NCI-H1417 (cell line): ENCODE measurements at places on chromosomes 6 and 20.

GRCh38 chr6:136525586-136526195 lies 24.5 kb downstream of the MAP7 start:
- DNase-seq = no peak

DNA sequence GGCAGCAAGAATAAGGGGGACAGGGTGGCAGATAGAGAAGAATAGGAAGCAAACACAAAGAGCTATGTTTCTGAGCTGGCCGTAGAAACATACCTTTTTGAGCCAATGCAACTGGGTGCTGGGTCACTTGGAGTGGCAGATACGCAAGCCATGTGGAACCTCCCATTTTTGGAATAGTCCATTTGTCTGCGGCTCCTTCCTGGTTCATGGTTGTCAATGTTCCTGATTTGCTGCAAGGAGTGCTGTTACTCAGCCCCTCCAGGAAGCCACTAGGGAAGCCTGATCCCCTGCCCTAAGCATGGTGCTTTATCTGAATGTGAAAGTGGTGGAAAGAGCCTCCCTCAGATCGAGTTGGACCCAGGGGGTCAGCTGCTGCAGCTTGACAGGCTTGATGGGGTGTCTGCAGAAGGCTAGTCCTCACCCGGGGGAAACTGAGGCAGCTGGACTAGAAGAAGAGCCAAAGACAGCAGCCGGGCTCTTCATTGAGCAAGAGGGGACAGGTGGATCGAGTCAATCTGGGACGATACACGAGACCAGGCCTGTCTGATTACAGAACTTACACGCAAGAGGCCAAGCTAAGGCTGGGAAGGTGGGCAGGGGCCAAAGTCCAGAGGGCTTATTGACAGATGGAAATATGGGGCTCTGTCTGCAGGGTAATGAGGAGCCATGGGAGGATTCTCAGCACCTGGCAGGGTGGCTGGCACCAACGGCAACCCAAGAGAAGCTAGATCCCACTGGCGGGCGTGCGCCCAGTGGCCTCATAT lies 57.4 kb upstream of the CTNNBL1 start:
- DNase-seq = no peak

DNA sequence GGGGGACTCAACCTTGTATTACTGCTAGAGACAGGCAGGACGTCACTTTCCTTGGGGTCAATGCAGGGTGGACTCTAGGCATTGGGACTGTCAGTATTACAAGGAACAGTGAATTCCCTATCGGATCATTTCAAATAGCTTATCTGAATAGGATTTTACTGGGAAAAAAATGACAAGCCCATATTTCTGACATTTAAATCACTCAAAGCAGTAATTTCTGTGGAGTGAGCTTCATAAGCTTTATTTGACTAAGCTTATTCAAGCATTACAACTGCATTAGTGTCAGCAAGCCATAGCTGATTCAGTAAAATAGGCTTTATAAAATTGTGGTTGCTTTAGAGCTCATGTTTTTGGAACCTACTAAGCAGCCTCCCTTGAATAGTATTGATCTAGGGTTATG lies 44.3 kb downstream of the TRDN start:
- DNase-seq = no peak

- DNase-seq = no peak
These were observed 8.3 kb downstream of the PI16 start for GRCh38 chr6:36962874-36963273.

GRCh38 chr20:57474205-57474604 lies 50.7 kb downstream of the CTCFL start:
- DNase-seq = no peak

DNA sequence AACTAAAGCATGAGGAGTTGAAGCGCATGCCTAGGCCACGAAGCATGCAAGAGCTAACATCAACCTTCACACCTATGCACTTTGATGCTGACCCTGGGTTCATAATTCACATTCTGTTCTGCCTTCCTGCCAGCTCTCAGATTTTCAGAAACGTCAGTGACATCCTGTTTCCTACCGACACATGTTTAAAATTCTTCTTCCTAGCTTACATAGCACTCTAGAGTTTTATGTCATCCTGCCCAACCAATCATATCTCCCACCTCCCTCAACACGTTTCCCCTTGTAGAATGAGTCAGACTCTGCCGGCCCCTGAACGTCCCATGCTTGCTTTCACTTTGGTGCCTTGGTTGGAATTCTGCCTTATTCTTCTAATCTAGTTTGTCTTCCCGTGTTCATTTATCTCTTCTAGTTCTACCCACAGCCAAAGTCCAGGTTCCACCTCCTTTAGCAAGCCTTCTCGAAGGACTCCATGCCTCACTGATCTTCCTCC lies 97.2 kb upstream of the MAP7 start:
- DNase-seq = no peak

DNA sequence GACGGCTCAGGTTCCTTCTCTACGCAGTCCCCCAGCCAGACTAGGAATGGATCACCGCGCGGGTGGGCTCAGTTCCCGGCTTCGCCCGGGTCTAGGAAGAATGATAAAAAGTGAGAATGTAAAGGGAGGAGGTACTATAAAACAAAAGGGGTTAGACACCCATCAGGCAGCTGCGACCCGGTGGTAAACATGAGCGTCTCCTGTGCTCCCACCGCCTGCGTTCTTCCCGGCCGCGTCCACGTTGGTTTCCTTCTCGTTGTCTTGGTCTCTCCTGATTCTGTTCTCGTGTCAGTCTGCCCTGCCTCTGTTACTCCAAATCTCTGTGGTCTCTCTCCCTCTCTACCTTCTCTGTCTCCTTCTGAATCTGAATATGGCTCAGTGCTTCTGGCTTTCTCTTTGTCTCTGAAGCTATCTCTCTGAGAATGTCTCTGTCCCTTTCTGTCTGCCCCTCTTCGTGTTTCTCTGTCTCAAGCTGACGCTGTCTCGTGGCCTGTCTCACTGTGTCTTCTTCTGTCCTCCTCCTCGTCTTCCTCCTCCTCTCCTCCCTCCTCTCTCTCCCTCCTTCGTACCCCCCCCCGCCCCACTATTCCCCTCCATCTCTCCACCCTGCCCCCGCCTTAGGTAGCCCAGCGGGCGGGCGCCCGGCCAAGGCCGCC lies 41.6 kb upstream of the FOXP4 start:
- DNase-seq = no peak

- DNase-seq = peak; percentile 12
These were observed 26.9 kb downstream of the DDX27 start for GRCh38 chr20:49245921-49246740.

DNA sequence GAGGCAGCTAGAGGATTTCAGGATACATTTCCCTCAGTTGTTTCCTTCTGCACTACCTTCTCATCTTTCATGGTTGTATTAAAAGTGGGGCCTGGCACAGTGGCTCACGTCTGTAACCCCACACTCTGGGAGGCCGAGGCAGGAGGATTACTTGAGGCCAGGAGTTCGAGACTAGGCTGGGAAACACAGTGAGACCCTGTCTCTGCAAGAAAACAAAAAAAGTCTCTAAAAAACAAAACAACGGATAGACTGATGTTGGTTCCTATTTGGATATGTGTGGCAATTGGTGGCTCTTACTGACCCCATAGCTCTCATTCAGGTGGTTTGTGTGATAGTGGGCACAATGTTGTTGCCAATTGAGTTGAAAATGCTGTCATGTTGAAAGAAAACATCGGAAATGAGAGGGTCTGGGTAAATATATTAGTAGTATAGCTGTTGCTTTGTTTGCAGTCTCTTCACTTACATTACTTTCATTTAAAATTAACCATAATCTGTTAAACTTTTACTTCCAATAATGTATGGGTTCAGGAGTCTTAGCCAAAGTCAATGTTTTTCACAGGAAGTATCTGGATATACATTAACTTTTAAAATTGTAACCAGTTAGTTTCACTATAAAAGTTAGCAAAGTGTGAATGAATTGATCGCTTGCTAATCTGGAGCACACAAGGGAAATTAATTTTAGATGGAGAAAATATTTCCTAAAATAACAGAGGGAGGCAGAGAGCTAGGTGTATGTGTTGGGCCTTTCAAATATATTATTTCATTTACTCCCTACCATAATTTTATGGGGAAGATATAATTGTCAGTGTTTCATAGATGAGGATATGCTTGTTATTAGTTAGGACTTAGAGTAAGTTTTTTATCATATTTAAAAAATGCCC lies 31.1 kb downstream of the UTRN start:
- no peak for DNase-seq

GRCh38 chr6:7138921-7139358 lies 31.2 kb downstream of the RREB1 start:
- DNase-seq = peak; percentile 75

DNA sequence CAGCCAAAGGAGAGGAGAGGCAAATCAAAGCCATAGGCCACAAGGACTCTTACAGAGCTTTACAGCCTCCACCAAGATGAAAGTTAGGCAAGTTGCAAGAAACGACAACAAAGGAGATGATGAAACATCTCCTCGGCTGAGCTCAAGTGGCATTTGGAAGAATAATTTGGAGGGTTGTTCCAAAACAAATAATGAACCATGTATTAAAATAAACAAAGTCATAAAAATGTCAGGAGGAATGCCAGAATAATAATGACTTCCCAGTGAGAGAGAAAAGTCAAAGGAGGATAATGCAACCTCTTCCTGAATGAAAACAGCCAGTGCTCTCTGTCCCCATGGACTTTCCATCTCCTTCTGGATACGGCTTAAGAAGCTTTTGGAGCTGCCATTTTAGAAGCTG lies 371.4 kb upstream of the ID4 start:
- DNase-seq = peak; percentile 76

GRCh38 chr20:8608470-8608869 lies 460.4 kb upstream of the PLCB4 start:
- DNase-seq = no peak

GRCh38 chr6:13113981-13114593 lies 214.2 kb downstream of the TBC1D7 start:
- DNase-seq = no peak

DNA sequence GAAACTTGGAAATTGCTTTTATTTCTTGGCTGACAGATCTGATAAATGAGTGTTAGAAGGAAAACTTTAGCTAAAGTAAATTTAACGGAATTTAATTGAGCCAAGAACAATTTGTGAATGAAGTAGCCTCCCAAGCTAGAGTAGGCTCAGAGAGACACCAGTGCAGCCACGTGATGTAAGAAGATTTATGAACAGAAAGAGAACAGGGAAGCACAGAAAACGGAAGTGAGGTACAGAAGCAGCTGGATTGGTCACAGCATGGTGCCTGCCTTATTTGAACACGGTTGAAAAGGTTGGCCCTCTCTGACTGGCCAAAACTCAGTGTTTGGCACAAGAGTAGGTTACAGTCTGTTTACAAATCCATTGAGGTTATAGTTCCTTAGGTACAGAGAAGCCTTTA lies 29.5 kb upstream of the IFNGR1 start:
- DNase-seq = peak; percentile 36

- no peak for DNase-seq
These were observed 63.3 kb downstream of the PLCG1 start for GRCh38 chr20:41200446-41201202.

GRCh38 chr6:151252634-151253033 lies 12.9 kb downstream of the AKAP12 start:
- no peak for DNase-seq

GRCh38 chr6:108666656-108667260 lies 106.0 kb downstream of the FOXO3 start:
- peak; percentile 9 for DNase-seq

- DNase-seq = no peak
These were observed 207.5 kb upstream of the CST7 start for GRCh38 chr20:24741493-24742072.

- peak; percentile 11 for DNase-seq
These were observed 32.9 kb upstream of the RPL7L1 start for GRCh38 chr6:42846505-42846904.

- peak; percentile 86 for DNase-seq
These were observed 300.7 kb downstream of the CLIC5 start for GRCh38 chr6:45714741-45715507.

GRCh38 chr6:3561725-3562124 lies 104.9 kb upstream of the SLC22A23 start:
- no peak for DNase-seq

- no peak for DNase-seq
These were observed 345.3 kb downstream of the CDKAL1 start for GRCh38 chr6:20879526-20879925.

- DNase-seq = no peak
These were observed 81.9 kb downstream of the FIG4 start for GRCh38 chr6:109772883-109773431.

DNA sequence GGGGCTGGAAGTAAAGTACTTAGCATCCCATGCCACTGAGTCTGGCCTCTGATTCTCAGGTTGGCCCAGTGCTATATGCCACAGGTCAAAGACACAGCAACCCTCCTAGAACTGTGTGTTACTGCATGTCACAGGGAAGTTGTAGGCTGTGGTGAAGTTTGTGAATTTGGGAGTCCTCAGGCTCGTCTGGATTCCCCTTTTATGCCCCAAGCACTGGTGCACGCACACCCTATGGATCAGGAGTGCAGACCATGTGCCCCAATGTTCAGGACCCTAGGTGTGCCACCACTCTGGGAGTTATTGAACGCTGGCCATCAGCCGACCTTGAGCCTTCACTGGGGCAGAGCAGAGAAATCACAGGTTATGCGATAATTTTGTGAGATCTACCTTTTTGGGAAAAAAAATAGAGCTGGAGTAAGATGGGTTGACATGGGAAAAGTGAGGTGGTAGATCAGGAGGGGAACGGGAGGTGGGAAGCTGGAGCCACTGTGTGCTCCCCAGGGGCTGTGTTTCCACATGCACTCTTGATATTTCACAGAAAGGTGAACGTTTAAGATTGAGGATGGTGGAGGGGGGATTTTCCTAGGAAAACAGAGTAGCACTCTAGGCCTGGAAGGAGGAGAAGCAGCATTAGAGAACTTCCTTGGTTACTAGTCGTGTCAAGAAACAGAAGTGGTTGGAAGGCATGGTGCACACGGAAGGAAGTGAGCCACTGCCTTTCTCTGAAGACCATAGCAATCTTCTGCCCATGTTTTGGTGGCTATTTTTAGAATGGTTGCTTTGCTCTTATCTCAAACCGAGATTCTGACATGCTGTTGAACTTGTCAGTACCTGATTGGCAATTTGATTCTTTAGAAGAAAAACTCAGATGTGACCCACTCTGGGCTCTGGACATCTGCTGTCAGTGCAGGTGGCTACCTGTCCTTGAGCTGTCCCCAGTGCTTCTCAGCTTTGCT lies 44.1 kb downstream of the DUSP22 start:
- no peak for DNase-seq

- DNase-seq = no peak
These were observed 128.2 kb upstream of the BMP5 start for GRCh38 chr6:56003616-56004015.

GRCh38 chr6:158142789-158143188 lies 25.3 kb downstream of the SERAC1 start:
- no peak for DNase-seq

DNA sequence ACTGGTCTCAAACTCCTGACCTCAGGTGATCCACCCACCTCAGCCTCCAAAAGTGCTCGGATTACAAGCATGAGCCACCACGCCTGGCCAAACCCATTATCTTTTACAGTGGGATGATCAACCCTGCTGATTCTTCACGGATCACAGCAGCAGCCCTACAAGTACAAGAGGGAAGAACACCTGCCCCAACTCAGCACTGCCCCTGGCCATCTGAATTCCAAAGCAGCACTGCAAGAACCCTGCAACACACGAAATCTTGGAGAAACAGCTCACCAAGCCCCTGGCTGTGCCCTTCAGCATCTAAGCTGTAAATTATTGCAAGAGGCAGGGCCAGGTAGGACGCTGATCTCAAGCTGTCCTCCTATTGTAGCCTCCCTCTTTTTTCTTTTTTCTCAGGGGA lies 54.5 kb upstream of the MC3R start:
- DNase-seq = no peak

- no peak for DNase-seq
These were observed 76.9 kb downstream of the NOL4L start for GRCh38 chr20:32507998-32508774.

- peak; percentile 82 for DNase-seq
These were observed 13.0 kb downstream of the TENT5A start for GRCh38 chr6:81739230-81740195.
